Cardiac ventricle fibroblast (primary cell): ENCODE measurements at places on chromosomes 3 and 15. TPM values are rescaled to one million over a fixed set of nuclear protein-coding genes. Genes with fewer than 3 reads are reported as not detected.

HIGD2B gene
- not detected in 2 replicates for total RNA-seq

HES1 gene
- total RNA-seq: 5.3 and 7.1 TPM in 2 replicates

LRRC31 gene
- not detected in 2 replicates for total RNA-seq

IMPG2 gene
- 0.20 and 0.37 TPM in 2 replicates for total RNA-seq

SMAD6 gene
- total RNA-seq: 31.4 and 43.7 TPM in 2 replicates

CTNNB1 gene
- total RNA-seq: 235 and 287 TPM in 2 replicates

SAMMSON gene
- total RNA-seq: not detected in 2 replicates
